ENCODE measurements at places on chromosomes 4 and X.
A peak's percentile ranks its signal among the peaks of the same experiment; 100 is the strongest.

- DNase-seq, result no peak
Observed at GRCh38 chrX:287670-288069, 6.5 kb downstream of the PLCXD1 start.

GRCh38 chr4:109675843-109676242, 27.4 kb downstream of the CASP6 start:
- no peak for DNase-seq

- no peak for DNase-seq
Observed at GRCh38 chrX:7223271-7223670, 75.3 kb upstream of the PUDP start.

- peak; percentile 69 for DNase-seq
Observed at GRCh38 chrX:15493118-15493962, at the start of gene PIR. TSS of gene PIR (minus strand) at chrX:15493333. CDS start at chrX:15491257, 2,076 bp downstream.

Data from mesothelial cell of epicardium (in vitro differentiated cells).